ENCODE measurements at places on chromosomes 6 and 20.

GRCh38 chr20:20366876-20367574 lies 879 bp upstream of the INSM1 start:
- DNase-seq, result no peak

DNA sequence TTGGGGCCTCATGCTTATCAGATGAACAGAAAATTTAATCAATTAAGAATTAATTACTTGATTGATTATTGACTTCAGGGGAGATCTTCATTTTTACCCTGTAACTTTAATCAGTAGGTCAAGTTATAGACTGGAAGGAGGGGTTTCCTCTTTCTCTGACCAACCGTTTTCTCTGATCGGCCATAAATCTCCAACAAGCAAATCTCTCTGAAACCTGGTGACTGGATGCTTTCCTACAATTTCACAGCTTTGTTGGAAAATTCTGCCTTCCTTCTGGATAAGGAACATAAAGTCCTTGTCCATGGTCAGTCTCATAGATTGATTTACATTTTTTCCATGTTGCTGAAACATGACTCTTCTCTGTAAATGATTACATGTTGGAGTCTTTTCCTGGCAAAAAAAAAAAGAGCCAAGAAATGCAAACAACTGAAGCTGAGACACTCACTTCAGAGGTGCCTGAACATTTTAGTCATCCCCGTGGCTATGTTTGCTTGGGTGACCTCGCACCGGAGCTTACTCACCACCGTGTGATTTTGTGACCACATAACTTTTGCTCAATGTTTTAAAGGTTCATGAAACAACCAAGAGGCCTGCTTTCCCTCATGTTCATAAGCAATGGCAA lies 31.0 kb downstream of the IRF4 start:
- DNase-seq, result peak; percentile 83

GRCh38 chr6:11393713-11394627 lies 143.6 kb upstream of the TMEM170B start:
- peak; percentile 43 for DNase-seq

DNA sequence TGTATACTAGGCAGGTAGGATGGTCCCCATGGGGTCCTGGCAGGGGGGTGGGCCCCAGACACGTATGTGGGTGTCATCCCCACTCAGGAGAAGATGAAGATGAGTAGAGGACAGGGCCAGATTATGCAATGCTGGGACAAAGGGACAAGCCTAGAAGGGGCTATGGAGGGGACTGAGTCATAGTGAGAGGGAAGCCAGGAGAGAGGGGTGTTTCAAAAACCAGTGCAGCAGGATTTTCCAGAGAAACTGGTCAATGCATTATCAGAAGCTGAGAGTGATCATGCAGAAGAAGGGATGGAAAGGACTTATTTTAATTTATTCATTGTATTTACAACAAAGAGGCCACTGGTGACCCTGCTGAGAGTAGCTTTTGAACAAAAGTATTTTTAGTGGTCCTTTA lies 74.0 kb downstream of the PPP1R3G start:
- DNase-seq, result no peak

- DNase-seq, result no peak
Observed at GRCh38 chr6:148404456-148405054, 61.9 kb downstream of the SASH1 start.
